Fibroblast of lung (primary cell): ENCODE measurements at places on chromosomes 1 and 21. TPM values are rescaled to one million over a fixed set of nuclear protein-coding genes. Genes with fewer than 3 reads are reported as not detected.

DNA sequence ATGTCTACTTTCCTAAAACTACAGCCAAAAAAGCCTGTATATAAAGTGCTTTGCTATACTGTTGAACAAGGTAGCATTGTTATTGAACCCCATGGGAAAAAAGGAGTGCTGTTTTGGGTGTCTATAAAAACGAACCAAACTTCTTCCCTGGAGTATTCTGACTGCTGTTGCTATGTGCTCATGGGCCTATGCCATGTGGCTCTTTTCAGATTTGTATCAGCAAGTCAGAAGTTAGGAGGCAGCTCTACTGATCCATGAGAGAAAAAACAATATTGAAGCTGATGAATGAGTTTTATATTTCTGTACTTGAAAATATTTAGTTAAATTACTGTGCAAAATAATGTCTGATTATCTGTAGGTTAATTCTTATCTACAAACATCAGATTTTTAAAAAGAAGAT lies 66.5 kb downstream of the ADGRL2 start:
- H3K4me1 ChIP-seq: no peaks in the 10 kb centered on the region
- DNase-seq: no peak
- H3K27me3 ChIP-seq: no peaks in the 10 kb centered on the region
- H3K27ac ChIP-seq: no peak overlapping the region
- no peaks in the 10 kb centered on the region for H3K36me3 ChIP-seq

GRCh38 chr1:46136711-46137110 lies 4.3 kb upstream of the PIK3R3 start:
- H3K4me1 ChIP-seq: peaks cover 10% of the 10 kb centered on the region
- H3K4me3 ChIP-seq: no peak overlapping the region

GRCh38 chr1:12613180-12613579 lies 4.8 kb downstream of the DHRS3 start:
- DNase-seq: no peak
- no peak overlapping the region for H3K4me3 ChIP-seq
- no peak overlapping the region for H3K27ac ChIP-seq
- H3K4me1 ChIP-seq: peaks cover 4% of the 10 kb centered on the region

- peaks cover 1% of the 10 kb centered on the region for H3K27me3 ChIP-seq
- no peaks in the 10 kb centered on the region for H3K36me3 ChIP-seq
- H3K4me3 ChIP-seq: no peak overlapping the region
- H3K27ac ChIP-seq: no peak overlapping the region
These were observed 149.1 kb upstream of the MAGI3 start for GRCh38 chr1:113241237-113241636.

GRCh38 chr21:36487641-36488307 lies 7.9 kb upstream of the CLDN14 start:
- no peaks in the 10 kb centered on the region for H3K36me3 ChIP-seq
- no peaks in the 10 kb centered on the region for H3K4me1 ChIP-seq
- DNase-seq: peak; percentile 65
- no peak overlapping the region for H3K4me3 ChIP-seq

- no peak overlapping the region for H3K4me3 ChIP-seq
- DNase-seq: no peak
These were observed 352.0 kb downstream of the USH2A start for GRCh38 chr1:216071262-216071661.

- DNase-seq: no peak
- H3K27me3 ChIP-seq: no peaks in the 10 kb centered on the region
- no peaks in the 10 kb centered on the region for H3K36me3 ChIP-seq
- H3K27ac ChIP-seq: no peak overlapping the region
These were observed 16.2 kb upstream of the FAAP20 start for GRCh38 chr1:2210786-2211185.

Gene STUM
- total RNA-seq: under 0.01 TPM in 1 of 2 replicates, not detected in the other

DNA sequence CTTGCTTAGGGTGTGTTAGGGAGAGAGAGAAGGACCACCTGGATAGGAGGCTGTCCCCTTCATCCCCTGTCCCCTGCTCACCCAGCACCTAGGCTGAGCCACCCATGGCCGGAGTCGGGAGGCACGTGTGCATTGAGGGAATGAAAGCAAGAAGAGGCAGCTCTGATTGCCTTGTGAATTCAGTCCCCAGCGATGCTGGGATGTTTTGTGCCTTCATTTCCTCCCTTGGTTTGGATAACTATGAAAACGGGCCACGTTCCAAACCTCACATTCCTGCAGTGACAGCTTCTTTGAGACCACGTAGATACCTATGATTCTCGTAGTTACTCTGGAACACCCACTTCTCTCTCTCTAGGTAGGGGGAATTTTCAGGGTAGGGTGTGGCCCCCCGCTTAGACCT lies 67.1 kb downstream of the MAN1C1 start:
- H3K36me3 ChIP-seq: no peaks in the 10 kb centered on the region
- H3K4me1 ChIP-seq: peaks cover 10% of the 10 kb centered on the region
- DNase-seq: no peak
- H3K27ac ChIP-seq: no peak overlapping the region
- H3K27me3 ChIP-seq: no peaks in the 10 kb centered on the region

GRCh38 chr21:46254208-46254975 lies 25.8 kb upstream of the LSS start:
- H3K27ac ChIP-seq: no peak overlapping the region
- DNase-seq: no peak
- no peak overlapping the region for H3K4me3 ChIP-seq
- H3K4me1 ChIP-seq: no peaks in the 10 kb centered on the region
- H3K27me3 ChIP-seq: no peaks in the 10 kb centered on the region
- H3K36me3 ChIP-seq: peaks cover 38% of the 10 kb centered on the region

Gene KRTAP20-3
- total RNA-seq: not detected in 2 replicates

DNA sequence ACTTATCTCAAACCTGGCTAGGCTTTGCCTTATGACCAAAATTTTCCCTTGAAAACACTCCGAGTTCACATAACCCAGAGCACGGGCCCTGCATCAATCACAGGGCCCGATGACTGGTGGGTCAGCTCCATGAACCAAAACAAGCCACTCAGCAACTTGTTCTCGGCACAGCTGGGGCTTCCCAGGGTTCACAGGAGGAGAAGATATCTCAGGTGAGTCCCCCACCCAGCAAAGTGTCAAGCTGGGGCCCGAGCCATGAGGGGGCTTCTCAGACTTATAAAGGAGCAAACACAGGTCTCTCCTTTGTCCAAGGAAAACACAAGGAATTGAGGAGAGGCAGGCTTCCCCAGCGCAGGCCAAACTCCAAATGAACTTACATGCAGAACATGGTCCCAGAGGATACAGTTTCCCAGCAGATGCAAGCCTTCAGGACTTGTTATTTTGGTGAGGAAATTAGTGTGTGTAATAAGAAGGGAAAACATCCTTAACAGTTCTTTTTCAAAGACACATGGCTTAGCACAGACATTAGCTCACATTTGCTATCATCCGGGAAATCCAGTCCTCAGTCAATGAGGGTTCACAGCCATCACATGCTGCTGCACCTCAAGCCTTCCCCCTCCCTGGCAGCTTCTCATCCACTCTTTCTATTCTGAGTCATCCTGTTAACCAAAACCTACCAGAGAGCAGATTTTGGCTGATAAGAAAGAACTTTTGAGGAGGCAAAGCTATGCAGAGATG lies 98.1 kb upstream of the NFIA start:
- no peak overlapping the region for H3K27ac ChIP-seq
- H3K4me3 ChIP-seq: no peak overlapping the region
- DNase-seq: peak; percentile 61
- peaks cover 2% of the 10 kb centered on the region for H3K4me1 ChIP-seq

Gene RGS4
- total RNA-seq: 36.5 and 63.3 TPM in 2 replicates

DNA sequence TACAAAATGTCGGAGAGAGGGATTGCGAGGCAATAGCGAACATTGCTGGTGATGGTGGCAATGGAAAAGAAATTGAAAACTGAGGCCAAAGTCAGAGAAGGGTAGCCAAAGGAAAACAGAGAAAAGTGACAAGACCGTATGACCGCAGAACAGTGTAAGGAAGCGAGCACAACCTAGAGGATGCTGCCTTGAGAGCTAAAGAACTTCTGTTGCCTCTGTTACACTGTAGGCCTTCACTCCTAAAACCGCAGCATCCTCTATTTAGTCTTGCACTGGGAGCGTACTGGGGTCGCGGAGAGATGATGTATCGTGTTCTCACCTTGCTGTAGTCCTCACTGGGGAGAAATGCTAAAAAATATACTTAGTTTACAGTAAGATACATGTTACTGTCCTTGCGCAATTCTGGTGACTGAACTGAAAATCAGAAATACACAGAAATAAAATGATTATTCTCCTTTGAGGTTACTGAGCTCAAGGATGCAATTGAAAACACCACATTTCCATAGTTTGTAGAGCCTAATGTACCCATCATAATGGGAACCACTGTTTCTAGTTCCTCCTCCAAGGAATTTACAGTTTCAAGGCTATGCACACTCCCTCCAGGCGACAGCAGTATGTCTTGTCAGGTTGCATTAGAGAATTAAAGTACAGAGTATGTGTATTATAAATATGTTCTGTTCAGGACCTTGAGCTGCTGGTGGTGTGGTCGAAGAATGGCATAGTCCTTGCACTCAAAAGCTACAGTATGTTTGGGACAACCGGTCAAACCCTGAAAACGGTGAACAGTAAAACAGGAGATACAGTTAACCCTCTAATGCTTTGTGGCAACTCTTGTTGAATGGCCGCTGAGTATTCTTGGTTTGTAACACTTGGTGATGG lies 1.3 kb downstream of the NEK7 start:
- H3K4me1 ChIP-seq: no peaks in the 10 kb centered on the region
- H3K27ac ChIP-seq: peak overlapping the region; percentile 68
- H3K36me3 ChIP-seq: no peaks in the 10 kb centered on the region

Gene CCDC185
- not detected in 2 replicates for total RNA-seq

DNA sequence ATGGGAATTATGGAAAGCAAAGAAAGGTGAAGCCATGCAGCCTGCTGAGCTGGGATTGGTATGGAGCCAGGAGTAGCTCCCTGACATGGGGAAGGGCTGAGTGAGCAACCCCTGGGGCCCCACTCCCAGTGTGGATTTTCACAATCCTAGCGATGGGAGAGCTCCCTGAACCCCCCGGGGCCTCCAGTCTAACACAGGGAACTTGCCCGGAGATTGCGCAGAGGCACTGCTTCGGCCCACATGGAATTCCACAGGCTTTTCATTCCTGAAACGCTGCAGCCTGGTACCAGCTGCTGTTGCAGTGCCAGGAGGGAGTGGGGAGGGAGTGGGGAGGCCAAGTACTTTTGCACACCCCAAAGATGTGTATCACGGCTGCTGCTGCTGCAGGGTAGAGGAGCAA lies 110.4 kb upstream of the C21orf91 start:
- H3K27ac ChIP-seq: no peak overlapping the region
- no peaks in the 10 kb centered on the region for H3K4me1 ChIP-seq
- no peaks in the 10 kb centered on the region for H3K36me3 ChIP-seq

DNA sequence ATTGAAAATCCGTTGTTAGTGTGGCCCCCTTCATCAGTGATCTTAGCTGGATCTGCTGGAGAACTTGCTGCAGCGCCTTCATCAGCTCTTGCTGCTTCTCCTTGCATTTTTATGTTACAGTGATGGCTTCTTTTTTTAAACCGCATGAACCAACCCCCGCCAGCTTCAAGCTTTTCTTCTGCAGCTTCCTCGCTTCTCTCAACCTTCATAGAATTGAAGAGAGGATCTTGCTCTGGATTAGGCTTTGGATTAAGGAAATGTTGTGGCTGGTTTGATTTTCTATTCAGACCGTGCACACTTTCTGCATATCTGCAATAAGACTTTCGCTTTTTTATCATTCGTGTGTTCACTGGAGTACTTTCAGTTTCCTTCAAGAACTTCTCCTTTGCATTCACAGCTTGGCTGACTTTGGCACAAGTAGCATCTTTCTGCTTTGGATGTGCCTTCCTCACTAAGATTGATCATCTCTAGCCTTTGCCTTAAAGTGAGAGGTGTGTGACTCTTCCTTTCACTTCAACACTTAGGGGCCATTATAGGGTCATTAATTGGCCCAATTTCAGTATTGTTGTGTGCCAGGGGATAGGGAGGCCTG lies 13.1 kb downstream of the RNF187 start:
- no peaks in the 10 kb centered on the region for H3K4me1 ChIP-seq
- H3K27me3 ChIP-seq: peaks cover 2% of the 10 kb centered on the region
- H3K27ac ChIP-seq: no peak overlapping the region
- H3K4me3 ChIP-seq: no peak overlapping the region

GRCh38 chr1:68221980-68222373 lies 10.3 kb downstream of the WLS start:
- peak; percentile 53 for DNase-seq
- no peaks in the 10 kb centered on the region for H3K27me3 ChIP-seq

- H3K4me3 ChIP-seq: peak overlapping the region; percentile 90
- H3K27ac ChIP-seq: peak overlapping the region; percentile 88
- DNase-seq: peak; percentile 67
- peaks cover 5% of the 10 kb centered on the region for H3K4me1 ChIP-seq
- peaks cover 4% of the 10 kb centered on the region for H3K36me3 ChIP-seq
- H3K27me3 ChIP-seq: no peaks in the 10 kb centered on the region
These were observed 927 bp downstream of the UAP1 start for GRCh38 chr1:162562470-162562828.

DNA sequence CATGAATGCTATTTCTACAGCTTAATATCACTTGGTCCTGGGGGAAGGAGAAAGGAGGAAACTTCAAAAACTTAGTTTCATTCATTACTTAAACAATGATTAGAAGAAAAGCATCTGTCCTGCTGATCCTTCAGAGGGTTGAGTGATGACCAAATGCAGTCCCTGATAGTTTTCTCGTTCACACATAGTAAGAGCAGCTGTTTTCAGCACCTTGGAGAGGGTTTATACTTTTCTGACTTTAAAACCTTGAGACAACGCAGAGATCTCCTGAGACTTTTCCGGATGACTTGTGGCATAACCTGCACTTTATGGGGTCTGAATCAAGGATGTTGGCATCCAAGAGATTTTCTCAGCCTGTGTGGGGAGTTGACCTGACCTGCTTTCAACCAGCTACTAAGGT lies 94.0 kb upstream of the KCND3 start:
- H3K27me3 ChIP-seq: no peaks in the 10 kb centered on the region
- H3K36me3 ChIP-seq: no peaks in the 10 kb centered on the region
- peak; percentile 1 for DNase-seq
- H3K4me3 ChIP-seq: no peak overlapping the region
- H3K27ac ChIP-seq: no peak overlapping the region
- no peaks in the 10 kb centered on the region for H3K4me1 ChIP-seq

- no peak overlapping the region for H3K27ac ChIP-seq
- H3K27me3 ChIP-seq: no peaks in the 10 kb centered on the region
- H3K4me1 ChIP-seq: no peaks in the 10 kb centered on the region
- peak; percentile 20 for DNase-seq
- H3K36me3 ChIP-seq: no peaks in the 10 kb centered on the region
- no peak overlapping the region for H3K4me3 ChIP-seq
These were observed 12.8 kb upstream of the IFI44L start for GRCh38 chr1:78607334-78607927.

Gene RGSL1
- not detected in 2 replicates for total RNA-seq

Gene LDLRAD1
- total RNA-seq: not detected in 2 replicates
